ENCODE measurements at places on chromosomes 4 and X.

DNA sequence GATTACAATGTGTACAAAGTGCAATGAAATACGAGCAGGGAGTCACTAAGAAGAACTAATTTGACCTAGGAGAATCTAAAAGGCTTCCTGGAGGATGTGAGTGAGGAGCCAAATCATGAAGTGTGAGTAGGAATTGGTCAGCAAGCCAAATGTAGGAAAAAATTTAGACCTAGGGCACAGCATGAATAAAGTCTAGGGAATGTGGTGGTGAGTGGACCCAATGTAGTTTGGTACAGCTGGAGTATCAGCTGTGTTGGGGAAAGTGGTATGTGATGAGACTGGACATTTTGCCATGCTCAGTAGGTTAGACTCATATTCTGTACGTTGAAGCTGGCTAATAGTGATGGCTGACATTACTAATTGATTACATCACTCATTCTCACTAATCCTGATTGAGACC is 191.0 kb downstream of the AFF2 start:
- DNase-seq = no peak

GRCh38 chrX:63275127-63275526 is 76.0 kb downstream of the SPIN4 start:
- no peak for DNase-seq

DNA sequence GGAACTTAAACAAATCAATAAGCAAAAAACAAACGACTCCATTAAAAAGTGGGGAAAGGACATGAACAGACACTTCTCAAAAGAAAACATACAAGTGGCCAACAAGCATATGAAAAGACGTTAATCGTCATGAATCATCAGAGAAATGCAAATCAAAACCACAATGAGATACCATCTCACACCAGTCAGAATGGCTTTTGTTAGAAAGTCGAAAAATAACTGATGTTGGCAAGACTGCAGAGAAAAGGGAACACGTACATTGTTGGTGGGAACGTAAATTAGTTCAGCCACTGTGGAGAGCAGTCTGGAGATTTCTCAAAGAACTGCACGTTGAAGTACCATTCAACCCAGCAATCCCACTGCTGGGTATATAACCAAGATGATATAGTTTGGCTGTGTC is 23.7 kb downstream of the NEUROG2 start:
- no peak for DNase-seq

- no peak for DNase-seq
These were observed 48.1 kb downstream of the WWC2 start for GRCh38 chr4:183147196-183147595.

DNA sequence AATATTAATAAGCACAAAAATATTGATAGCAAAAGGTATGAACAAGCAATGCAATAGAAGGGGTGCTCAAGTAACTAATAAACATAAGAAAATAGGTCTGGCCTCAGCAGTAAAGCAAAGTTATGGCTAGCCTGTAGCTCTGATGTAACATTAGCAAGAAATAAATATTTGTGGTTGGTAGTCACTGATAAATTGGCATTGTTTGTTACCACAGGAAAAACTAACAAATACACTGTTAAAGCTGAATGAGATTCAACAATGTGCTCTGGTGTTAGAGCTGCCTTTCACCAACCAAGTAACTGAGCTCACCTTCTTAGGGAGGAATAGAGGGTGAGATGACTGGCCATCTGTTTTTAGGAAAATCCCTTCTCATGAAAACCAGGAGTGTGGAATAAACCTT is 71.4 kb downstream of the AREG start:
- no peak for DNase-seq

DNA sequence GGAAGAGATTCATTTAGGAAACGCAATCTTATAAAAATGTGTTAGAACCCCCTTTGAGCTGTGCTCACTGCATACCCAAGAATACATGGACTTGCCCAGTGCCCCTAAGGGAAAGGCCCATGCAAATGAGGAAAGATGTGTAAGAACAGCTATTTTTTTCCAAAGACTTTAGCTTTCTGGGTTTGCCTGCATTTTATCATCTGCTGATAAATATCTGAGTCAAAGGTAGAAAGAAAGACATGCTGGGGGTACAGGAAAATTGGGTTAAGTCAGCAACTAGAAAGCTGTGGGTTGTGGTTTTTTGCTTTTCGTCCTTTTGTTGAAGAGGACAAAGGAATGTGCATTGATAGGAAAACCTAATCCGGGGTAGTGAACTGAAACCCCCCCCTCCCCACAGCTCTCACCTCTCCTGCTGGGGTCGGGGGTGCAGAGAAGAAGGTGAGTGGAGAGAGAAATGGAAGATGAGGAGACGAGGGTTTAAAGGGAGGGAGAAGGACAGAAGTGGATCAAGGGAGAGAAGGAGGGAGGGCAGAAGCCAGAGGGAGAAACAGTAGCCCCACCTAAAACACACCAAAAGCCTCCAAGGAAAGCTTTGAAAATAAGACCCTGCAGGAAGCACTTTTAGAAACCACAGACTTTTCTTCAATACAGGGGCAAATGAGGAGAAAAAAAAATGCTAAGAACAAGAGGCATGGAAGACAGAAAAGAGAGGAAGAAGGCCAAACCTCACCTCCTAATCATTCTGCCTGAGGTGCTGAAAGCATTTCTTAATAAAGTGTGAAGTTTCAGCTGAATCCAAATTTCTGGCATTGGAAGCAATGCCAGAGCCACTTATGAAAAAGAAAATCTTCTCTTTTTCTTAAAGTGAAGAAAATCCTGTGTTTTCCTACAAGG is 49.3 kb downstream of the KDR start:
- DNase-seq = no peak

- no peak for DNase-seq
These were observed 213.7 kb downstream of the TEX13C start for GRCh38 chrX:125533352-125533751.

GRCh38 chr4:1871471-1872021 is 353 bp downstream of the NSD2 start:
- no peak for DNase-seq

DNA sequence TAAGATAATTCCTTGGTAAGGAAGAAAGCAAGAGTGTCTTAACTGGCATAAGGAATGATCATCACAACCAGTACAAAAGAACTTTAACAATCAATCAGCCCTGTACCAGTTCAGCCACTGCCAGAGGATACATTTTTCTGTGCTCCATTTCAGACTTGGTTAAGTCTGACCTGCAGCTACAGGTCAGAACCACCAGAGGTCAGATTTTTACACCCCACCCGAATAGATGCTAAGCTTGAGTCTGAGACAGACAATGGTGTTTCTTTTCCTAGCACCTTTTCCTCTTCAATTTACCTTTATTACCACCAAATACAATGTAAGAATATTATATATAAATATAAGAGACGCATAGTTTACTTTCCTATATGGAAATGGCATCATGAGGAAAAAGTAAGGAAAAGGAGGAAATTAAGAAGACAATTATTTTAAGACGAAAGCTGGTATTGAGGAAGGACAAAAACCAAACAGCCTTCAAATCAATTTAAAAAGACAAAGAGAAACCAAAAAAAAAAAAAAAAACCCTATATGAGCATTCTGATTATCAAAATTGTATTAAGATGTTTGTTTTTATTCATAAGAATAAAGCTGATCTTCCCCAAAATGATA is 215.3 kb upstream of the TTC29 start:
- DNase-seq = no peak

- DNase-seq = no peak
These were observed 7.9 kb upstream of the CFP start for GRCh38 chrX:47637546-47638195.

DNA sequence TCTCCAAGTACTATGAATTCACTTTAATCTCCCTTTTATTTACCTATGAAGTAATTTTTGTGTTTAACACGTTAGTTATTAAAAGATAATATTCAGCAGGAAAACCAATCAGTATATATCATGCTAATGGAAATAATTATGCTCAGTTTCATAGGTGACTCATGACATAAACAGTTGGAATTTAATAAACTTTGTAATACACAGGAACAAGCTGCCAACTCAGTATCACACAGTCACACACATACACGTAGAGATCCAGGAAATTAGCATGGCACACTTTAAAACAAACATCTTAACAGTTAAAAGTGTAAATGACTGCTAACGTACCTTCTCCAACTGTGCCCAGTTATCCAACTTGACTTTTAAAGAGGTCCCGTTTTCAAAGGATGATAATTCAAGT is 2.3 kb downstream of the SPATA4 start:
- no peak for DNase-seq

- DNase-seq = no peak
These were observed 246.6 kb downstream of the PARM1 start for GRCh38 chr4:75179510-75179909.

- no peak for DNase-seq
These were observed 69.8 kb downstream of the HAUS3 start for GRCh38 chr4:2172161-2172560.

DNA sequence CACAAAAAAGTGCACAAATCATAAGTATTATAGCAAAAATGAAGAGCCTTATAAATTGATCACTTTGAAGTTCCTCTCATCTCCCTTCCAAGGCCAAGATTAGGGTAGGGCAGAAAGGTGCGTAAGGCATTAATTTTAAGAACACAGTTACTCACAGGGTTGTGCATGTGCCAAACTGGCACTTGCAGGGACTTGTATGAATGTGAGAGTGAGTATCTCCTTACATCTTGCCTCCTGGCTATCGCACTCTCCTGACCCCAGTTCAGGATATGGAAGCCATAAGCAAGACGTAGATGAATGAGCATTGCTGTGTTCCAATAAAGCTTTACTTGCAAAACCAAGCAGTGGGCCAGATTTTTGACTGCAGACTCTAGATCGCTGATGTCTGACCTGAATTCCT is 510.1 kb upstream of the AADAT start:
- no peak for DNase-seq

- DNase-seq = no peak
These were observed 22.2 kb downstream of the SATL1 start for GRCh38 chrX:85221361-85221760.

DNA sequence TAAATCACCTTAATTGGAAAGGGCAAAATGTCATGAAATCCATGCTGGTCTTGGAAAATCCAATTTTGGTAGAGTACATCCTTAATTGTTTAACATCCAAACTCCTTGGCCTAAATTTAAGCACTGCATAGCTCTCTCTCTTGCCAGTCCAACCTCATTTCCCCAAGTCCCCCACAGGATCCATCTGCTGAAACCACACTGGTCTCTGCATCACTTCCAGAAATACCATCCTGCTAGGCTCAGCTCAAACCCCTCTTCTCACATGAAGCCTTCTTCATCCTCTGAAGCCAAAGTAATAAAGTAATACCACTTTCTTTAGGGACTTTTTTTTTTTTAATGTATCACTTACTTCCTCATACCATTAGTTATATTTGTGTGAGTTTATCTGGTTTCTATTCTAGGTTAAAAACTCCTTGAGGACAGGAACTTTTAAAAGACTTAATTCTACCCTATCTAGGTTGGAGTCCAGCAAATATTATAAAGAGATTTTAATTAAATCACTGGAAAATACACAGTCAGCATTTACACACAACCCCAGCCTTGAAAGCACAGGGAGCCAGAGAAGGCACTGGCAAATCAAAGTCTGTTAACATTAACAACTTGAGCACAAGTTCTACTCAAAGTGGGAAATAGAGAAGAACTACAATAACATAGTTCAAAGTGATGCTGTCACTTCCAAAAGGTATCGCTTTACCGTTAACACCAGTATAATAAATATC is 16.7 kb upstream of the KLF3 start:
- no peak for DNase-seq

DNA sequence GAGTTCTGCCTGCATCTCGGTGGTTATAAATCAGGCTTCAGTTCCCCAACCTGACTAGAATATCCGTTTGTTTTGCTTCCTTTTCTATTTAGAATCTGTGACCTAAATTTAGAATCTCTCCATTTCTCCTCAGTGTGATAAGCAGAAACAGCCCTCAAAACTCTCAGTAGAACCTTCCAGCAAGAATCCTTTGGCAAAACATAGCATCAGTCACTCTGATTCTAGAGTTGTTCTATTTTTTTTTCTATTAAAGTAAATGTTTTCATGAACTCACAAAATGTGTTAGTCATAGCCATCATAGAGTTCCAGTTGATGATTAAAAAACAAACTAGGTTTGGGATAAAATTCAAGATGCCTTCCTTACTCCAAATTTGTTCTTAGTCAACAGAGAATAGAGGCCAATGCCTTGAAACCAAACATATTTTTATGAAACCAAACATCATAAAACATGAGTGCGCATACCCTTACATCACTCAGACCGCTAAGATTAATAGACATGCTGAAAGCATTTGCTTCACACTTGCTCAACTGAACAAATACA is 13.2 kb upstream of the C1QTNF7 start:
- no peak for DNase-seq

- no peak for DNase-seq
These were observed 8.0 kb upstream of the FNIP2 start for GRCh38 chr4:158760866-158761265.

GRCh38 chrX:11172415-11172814 is 61.3 kb downstream of the HCCS start:
- DNase-seq = no peak

- no peak for DNase-seq
These were observed 377.2 kb upstream of the FTHL17 start for GRCh38 chrX:31449081-31449480.

GRCh38 chr4:17787315-17787714 is 5.9 kb upstream of the FAM184B start:
- DNase-seq = no peak

- DNase-seq = no peak
These were observed 401.9 kb upstream of the NDST4 start for GRCh38 chr4:115515366-115515765.

- DNase-seq = no peak
These were observed 1950.9 kb downstream of the ARAP2 start for GRCh38 chr4:34293459-34293858.

- no peak for DNase-seq
These were observed 78.8 kb downstream of the TMEM164 start for GRCh38 chrX:110081740-110082139.

DNA sequence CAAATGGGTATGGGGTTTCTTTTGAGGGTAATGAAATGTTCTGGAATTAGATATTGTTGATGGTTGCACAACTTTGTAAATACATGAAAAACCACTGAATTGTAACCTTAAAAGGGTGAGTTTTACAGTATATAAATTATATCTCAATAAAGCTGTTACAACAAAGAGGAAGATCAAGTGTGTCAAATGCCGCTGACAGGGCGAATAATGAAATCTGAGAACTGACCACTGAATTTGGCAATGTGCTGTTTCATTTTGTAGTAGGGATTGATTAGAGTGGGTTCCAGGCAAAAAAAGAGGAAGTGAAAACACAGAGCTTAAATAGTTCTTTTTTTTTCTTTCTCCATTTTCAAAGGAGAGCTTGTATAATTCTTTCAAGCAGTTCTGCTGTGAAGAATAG is 161.1 kb upstream of the NAP1L5 start:
- no peak for DNase-seq

DNA sequence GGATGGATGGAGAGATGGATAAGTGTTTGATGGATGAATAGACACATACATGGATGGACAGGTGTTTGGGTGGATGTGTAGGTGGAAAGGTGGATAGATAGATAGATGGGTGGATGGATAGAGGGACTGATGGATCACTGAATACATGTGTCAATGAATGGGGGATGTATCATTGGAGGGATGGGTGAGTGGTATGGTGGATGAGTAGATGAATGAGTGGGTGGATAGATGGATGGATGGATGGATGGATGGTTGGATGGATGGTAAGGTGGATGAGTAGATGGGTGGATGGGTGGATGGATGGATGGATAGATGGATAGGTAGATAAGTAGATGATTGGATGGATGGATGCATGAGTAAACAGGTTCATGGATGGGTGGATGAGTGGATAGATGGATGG is 41.1 kb upstream of the CD99 start:
- DNase-seq = no peak

Measured in stimulated activated CD8-positive, alpha-beta memory T cell treated with anti-CD3 and anti-CD28 coated beads, Interleukin-15, amount 100 ng/mL, for 4 hours (primary cell).